ENCODE measurements at places on chromosomes 7 and 10.

DNA sequence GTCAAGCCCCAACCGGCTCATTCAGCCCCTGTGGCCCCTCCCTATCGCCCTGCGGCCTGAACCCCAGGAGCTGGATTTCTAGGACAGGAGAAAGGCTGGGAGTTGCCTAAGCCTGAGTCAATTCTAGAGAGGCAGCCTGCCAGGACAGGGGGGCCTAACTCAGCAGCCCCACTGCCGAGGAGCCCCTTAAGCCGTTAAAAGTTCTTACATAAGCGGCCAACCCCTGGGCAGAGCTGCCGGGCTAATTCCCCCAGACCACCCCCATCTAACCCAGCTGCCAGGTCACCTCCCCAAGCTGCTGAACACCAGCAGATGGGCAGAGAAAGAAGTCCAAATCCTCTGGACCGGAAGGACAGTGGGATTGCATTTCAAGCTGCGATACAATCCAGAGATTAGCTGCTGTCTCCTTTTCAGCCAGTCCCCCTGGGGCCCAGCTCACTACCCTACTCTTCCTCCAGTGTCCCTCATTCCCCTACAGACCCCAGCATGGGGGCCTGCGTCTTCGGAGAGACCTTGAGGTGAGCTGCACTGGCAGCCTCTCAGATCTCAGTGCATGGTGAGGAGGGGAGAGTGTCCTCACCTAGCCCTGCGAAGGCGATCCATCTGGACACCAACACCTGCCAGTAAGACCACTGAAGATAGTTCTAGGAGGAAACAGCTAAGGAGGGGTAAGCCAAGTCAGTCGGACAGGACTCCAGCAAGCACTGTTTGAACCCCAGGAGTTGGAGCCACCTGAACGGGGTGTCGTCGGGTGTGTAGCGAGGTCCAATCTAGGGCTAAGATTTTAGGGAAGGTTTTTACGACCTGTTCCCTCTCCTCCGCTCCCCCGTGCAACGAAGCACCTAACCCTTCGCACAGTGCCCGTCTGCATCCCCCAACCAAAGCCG, 830 bp downstream of the IMPDH1 start:
- DNase-seq = peak; percentile 32

DNA sequence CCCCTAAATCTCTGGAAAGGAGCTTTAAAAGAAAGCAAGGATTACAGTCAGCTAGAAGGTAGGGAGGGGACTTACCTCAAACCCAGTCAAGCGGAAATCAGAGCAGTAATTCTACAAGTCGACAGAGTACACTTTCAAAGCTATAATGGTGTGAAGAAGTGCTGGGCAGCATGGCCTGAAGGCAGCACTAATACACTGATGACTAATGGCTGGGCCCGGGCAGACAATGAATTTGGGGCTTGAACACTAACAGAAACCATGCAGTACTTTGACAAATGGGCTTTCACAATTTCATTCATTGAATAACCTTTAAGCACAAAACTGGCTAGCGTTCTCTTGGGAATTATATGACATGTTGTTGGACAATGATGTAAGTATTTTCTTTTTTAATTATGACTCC, 4.7 kb downstream of the GLI3 start:
- DNase-seq = no peak

- DNase-seq = no peak
Measured at GRCh38 chr10:117587036-117587435, 44.5 kb downstream of the EMX2 start.

DNA sequence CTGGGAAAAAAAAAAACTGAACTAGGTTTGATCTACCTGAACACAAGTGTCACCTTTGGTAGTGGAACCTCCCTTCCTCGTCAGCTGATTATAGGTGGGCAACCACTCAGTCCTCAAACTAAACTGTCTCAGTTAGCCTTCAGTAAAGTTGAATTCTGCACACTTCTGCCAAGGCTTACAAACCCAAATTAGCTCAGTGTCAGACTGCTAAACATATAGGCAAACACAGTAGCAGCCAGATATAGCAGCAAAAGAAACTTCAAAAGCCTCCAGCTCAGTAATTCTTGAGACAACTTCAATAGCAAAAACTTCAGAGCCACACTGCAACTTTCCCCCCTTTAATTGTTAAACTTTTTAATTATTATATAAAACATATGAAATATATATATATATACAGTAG, 956.9 kb downstream of the XPNPEP1 start:
- no peak for DNase-seq

GRCh38 chr7:140752533-140752932, 56.0 kb downstream of the NDUFB2 start:
- DNase-seq = peak; percentile 92
